ENCODE measurements at places on chromosomes 2 and 18. TPM values are rescaled to one million over a fixed set of nuclear protein-coding genes. Genes with fewer than 3 reads are reported as not detected.

DNA sequence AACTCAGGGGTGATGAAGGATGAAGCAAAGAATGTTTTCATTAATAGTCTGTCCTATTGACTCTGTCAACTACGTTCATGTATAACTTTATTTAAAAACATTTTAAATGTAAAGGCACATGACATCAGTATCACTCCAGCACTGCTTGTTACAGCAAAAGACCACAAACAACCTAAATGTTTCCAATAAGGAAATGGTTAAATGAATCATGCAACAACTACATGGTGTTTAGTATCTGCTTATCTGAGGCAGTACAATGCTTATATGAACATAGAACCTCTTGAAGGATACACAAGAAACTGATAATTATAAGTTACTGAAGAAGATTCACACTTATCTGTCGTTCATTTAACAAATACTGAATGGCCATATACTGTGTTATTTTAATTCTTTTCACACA lies 8.4 kb downstream of the BARD1 start:
- no peak for DNase-seq

GRCh38 chr2:39128919-39129391 lies 8.1 kb upstream of the SOS1 start:
- DNase-seq: no peak

DNA sequence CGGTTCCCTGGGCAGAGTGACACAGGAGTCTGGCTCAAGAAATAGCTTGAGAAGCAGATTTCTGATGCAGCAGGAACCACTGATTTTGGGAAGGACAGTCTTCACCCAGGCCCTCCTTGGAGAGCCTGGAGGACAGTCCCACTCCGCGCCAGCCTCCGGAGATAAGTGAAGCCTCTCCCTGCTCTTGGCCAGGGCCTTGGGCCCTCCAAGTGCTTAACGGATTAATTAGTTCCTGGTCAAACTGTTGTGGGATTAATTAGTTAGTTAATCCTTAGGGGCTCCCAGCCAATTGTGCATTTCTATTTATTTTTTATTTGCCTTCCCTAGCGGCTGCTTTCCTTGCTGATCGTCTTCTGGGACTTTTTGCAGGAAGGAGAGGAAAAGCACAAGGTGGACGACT lies 19.6 kb downstream of the CPLX4 start:
- no peak for DNase-seq

- DNase-seq: no peak
These were observed 54.0 kb downstream of the EPAS1 start for GRCh38 chr2:46351098-46351749.

GRCh38 chr18:22846088-22846683 lies 86.9 kb upstream of the RBBP8 start:
- no peak for DNase-seq

Gene M1AP
- 0.71 TPM for polyA plus RNA-seq

Gene AKAIN1
- not detected for polyA plus RNA-seq

Gene LIPG
- polyA plus RNA-seq: 48.1 TPM

All from right renal cortex interstitium (tissue), 3 donors.